ENCODE measurements at places on chromosomes 5 and 9. TPM values are rescaled to one million over a fixed set of nuclear protein-coding genes. Genes with fewer than 3 reads are reported as not detected.

The STK32A gene
- not detected for polyA plus RNA-seq

DNA sequence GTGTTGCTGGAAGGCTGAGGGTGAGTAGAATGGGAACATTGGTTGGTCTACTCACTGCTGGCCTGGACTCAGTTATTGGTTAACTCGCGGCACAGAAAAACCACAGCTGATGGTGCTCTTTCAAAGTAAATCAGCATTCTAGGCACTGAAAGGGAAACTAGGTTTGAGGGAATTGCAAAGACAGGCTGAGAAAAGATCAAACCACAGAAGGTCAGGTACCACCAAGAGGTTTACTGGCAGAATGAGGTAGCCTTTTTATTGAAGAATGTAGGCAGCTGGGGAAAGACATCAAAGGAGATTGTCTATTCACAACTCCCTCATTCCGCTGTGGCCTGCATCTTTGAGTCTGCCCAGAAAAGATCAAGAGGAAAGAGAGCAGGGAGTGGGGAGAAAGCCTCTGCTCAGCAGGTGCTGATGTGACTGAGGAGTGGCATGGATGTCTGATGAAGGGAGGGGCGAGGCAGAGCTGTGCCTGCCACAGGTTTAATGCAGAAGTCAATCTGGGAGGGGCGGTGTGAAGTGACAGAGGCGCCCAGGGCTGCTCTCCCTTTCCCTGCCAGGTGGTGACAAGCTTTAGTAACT is 255.5 kb downstream of the MAN2A1 start:
- DNase-seq, result no peak

DNA sequence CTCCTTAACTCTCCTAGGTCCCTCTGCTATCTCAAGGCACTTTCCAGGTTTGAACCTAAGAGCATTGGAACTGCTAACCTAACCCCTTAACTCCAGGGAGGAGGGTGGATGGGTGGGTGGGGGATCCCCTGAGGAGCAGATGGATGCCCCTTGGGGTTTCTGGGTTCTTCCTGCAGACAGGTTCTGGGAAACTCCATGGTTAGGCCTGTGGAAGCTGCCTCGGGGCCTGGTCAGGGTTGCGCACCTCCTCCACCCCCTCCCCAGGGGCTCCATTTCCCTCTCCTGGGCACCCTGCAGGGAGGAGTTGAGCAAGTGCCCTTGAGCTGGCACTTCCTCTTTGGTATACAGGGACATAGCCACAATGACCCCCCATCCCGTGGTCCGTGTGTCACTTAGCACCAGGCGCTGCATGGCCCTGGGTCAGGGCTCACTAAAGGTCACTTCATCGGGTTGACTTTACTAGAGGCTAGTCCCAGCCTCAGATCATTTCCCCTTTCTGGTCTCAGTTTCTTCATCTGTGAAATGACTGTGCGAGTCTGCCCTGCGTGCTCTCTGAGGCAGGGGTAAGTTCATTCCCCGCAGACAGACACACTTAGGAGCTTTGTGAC is 16.0 kb downstream of the CXXC5 start:
- no peak for DNase-seq

GRCh38 chr9:108933718-108934322 is at the start of gene ELP1:
Gene ELP1, minus strand, starts transcription at chr9:108934124. Its CDS starts 2,978 bp downstream, at chr9:108931146.
- peak; percentile 91 for DNase-seq

The GLRA1 gene
- not detected for polyA plus RNA-seq

DNA sequence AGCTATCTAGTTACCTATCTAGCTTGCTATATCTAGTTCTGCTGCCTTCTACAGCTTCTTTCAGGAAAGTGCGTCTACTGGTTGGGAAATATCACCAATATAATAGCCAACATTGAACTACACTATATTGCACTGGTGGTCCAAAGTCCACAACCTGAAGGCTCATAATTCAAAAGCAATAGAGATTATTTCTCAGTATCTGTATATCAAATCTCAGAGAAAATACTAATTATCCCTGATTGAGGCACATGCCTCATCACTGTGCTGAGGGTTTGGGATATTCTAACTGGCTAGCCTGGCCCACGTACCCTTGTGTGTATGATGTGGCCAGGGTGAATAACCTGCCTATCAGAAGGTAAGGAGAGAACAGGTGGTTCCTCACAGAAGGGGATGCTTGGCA is 53.8 kb downstream of the SH3RF2 start:
- DNase-seq, result no peak

The CDH9 gene
- not detected for polyA plus RNA-seq

DNA sequence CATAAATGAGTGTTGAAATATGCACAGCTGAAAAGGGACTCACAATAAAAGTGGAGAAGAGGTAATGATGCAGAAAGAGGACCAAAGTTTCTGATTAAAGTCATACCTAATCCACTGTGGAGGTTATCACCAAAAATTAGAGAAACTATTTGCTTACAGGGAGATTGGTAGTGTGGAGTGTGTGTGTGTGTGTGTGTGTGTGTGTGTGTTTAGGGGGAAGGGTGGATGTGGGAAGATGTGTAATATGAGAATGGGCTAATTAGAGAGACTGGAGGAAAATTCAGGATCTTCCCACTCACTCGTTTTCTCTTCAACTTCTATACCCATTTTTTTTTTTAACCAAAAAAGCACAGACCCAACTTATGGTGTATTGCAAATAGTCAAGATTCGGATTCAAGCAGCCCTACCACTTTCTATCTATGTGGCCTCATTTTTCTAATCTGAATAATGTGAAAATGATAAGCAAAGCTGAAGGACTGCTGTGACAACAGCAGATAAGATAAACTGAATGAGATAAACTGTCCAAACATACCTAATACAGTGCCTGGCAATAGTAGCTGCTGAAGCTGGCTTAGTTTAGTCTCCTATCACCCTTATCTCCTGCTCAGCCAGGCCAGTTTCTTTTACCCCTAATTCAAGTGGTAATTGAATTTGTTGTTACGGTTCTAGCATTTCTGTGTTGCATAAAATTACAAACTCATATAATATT is 501.1 kb downstream of the KDM4C start:
- DNase-seq, result no peak

The ZCCHC9 gene
- polyA plus RNA-seq, result 14.7 TPM

- no peak for DNase-seq
Observed at GRCh38 chr5:115295777-115296123, 704 bp downstream of the CCDC112 start.

The GAS1 gene
- 1.2 TPM for polyA plus RNA-seq

GRCh38 chr5:150320044-150320613 is 17.4 kb upstream of the ARSI start:
- no peak for DNase-seq

GRCh38 chr5:67123819-67124218 is 72.8 kb downstream of the CD180 start:
- no peak for DNase-seq

GRCh38 chr5:100772006-100772405 is 131.1 kb downstream of the ST8SIA4 start:
- no peak for DNase-seq

The IL11RA gene
- 5.3 TPM for polyA plus RNA-seq

The PPIP5K2 gene
- polyA plus RNA-seq, result 22.9 TPM

- peak; percentile 57 for DNase-seq
Observed at GRCh38 chr5:39187831-39188731, 31.3 kb downstream of the FYB1 start.

DNA sequence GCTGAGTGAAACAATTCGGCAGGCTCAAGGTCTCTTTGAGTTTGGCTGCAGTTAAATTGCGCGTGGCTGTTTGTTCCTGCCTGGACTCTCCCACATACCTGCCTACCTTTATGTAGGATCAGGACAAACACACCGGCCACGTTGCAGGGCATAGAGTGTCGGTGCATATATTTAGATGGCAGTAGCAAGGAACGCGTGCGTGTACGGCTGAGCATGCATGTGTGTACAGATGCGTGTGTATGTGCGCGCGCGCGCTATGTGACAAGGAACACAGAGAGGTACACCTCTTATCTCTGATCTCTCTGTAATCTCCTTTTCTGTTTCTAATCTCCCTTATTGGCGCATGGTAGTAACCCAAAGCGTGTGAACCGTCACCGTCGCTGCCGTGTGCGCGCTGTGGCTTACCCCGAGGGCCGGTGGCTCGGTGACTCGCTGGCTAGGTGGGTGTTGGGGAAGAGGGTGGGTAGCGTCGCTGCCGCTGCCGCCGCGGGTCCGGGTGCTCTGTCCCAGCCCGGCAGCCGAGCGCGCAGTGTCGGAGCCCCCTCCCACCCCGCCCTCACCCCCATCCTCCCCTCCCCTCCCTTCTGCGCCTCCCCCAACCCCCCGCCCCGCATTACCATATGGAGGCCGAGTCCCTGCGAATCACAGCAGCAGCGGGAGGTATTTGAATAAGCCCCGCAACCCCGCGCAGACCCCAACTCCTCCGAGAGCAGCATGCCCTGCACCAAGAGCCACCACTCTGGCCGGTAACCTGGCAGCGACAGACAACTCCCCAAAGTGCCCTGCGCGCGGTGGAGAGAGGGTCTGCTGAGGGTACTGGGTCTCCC is 204.8 kb downstream of the MEF2C start:
- no peak for DNase-seq

The PPP3R2 gene
- not detected for polyA plus RNA-seq

GRCh38 chr5:120367896-120368634 is 96.0 kb upstream of the PRR16 start:
- no peak for DNase-seq

DNA sequence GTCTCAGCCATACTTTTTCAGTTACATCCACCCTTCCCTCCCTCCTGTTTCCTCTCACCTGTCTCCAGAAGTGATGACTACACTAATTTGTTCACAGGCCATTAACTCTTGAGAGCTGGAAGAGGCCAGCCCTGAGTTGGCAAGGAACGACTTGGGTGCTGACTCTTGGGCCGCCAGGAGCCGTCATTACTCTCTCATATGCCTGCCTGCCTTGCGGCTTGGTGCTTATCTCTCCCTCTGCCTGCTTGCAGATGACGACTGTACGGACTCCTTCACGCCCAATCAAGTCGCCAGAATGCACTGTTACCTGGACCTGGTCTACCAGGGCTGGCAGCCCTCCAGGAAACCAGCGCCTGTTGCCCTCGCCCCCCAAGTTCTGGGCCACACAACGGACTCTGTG is 66.1 kb downstream of the PAPPA start:
- no peak for DNase-seq

GRCh38 chr9:6052293-6052919 is 37.0 kb upstream of the RANBP6 start:
- no peak for DNase-seq

DNA sequence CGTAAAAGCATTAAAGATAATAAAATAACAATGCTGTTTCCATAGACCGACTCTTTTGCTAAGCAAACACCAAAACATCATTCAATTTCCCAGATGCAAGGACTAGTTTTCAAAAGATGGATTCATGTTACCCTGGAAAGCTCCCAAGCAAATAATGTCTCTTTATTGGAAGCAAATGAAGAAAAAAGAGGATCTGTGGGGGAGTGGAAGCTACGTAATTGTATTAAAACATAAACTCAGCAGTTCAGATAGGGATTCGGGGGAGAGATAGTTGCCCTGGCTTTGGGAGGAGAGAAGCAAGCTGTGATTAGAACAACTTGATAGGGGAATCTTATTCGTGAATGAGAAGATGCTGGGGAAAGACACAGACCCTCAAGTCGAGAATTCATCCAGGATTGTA is 491.0 kb upstream of the CLINT1 start:
- DNase-seq, result no peak

The NR5A1 gene
- not detected for polyA plus RNA-seq

DNA sequence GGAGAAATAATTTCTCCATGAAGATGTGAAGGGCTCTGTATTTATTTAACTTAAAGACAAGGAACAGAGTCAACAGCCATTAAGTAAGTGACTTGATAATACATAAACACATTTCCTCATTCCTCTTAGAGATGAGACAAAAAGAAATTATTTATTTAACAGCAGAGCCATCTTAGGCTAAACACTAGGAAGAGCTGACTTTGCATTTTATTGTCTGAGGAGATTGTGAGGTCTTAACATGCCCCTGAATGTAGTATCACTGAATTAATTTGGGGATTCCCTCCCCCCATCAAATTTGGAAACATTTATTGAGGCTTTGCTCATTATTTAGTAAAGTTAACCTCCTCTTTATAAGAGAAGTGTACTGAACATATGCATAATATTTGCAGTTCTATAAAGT is 35.2 kb downstream of the TAS2R1 start:
- DNase-seq, result no peak

- no peak for DNase-seq
Observed at GRCh38 chr9:130174920-130175321, 2.7 kb downstream of the NCS1 start.

GRCh38 chr5:178461004-178461730 is 129.0 kb downstream of the COL23A1 start:
- no peak for DNase-seq

- DNase-seq, result no peak
Observed at GRCh38 chr9:124809211-124809610, 32.3 kb downstream of the OLFML2A start.

GRCh38 chr9:124941679-124942561 is 1.0 kb upstream of the GOLGA1 start:
- peak; percentile 58 for DNase-seq

DNA sequence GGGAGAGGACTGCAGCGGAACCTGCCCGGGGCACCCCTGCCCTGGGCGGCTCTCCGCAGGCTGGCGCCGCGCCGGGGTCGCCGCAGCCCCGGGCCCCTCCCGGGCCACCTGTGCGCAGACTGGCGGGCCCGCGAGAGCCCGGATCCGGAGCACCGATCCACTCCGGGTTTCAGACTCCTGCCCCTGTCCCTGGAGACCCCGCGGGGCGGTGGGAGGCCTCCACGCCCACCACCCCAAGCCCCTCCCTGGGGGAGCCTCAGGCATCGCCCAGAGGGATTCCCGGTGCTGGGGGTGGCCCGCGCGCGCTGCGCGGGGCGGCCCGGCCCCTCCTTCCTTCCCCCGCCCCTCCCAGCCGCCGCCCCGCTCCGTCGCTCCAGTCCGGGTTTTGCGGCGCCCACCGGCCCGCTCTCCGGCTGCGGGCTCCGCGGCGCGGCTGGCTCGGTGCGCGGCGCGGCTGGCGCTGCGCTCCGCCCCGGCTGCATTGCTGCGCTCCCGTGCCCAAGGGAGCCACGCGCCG is at the start of gene UNC5A:
TSS of gene UNC5A (plus strand) at position 479 of the 517 bp plus-strand sequence. CDS start 192 bp downstream, outside the sequence.
- DNase-seq, result peak; percentile 45

The ARHGEF37 gene
- not detected for polyA plus RNA-seq

DNA sequence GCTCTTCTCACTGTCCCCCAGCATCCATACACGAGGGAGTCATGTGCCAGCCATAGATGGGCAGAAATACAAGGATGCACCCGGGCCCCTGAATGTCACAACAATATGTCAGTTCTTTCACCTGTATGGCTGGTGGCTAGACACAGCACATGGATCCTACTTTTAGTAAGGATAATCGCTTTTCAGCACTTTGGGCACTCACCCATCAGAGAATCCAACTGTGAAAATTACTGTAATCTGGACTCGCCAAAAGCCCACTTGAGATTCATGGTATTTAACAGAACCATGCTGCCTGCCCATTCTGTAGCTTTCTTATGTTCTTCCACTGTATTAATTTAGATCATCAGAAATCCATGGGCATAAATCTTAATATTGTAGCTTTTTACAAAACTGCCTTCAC is 124.8 kb downstream of the FRMD3 start:
- DNase-seq, result no peak

GRCh38 chr5:93433422-93433821 is 147.6 kb downstream of the NR2F1-AS1 start:
- DNase-seq, result no peak

The NEUROG1 gene
- not detected for polyA plus RNA-seq
